GF-D8 (cell line): ENCODE measurements at places on chromosomes 6 and 20.

DNA sequence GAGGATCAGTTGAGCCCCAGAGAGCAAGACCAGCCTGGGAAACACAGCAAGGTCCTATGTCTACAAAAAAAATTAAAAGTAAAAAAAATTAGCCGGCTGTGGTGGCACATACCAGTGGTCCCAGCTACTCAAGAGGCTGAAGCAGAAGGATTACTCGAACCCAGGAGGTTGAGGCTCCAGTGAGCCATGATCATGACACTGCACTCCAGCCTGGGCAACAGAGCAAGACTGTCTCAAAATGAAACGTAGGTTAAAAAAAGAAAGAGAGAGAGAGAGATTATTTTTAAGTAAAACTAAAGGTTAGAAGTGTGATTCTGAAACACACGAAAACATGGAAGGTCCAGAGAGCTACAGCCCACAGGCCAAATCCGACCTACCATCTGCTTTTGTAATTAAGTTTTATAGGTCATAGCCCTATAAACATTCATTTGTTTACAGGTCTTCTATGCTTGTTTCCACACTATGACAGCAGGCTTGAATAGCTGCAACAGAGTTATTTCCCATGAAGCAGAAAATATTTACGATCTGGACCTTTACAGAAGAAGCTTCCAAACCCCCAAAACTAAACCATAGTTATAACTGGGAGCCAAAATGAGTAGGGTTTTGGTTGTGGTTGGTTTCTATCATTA lies 279.7 kb downstream of the GMDS start:
- no peak for DNase-seq

DNA sequence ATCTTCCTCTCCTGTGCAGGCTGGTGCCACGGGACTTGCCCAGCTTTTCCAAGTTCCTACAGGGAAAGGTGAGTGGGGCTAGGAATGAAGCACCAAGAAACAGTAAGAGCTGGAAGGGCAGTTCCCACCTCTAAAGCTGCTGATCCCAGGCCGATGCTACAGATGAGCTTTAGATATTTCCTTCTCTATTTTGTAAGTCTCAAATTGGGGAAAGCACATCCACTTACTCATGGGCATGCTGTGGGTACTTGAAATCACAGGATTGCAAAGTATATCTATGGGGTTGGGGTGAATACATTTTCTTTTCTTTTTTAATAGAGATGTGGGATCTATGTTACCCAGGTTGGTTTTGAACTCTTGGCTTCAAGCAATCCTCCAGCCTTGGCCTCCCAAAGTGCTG lies 3.1 kb downstream of the ZBTB2 start:
- DNase-seq = no peak

DNA sequence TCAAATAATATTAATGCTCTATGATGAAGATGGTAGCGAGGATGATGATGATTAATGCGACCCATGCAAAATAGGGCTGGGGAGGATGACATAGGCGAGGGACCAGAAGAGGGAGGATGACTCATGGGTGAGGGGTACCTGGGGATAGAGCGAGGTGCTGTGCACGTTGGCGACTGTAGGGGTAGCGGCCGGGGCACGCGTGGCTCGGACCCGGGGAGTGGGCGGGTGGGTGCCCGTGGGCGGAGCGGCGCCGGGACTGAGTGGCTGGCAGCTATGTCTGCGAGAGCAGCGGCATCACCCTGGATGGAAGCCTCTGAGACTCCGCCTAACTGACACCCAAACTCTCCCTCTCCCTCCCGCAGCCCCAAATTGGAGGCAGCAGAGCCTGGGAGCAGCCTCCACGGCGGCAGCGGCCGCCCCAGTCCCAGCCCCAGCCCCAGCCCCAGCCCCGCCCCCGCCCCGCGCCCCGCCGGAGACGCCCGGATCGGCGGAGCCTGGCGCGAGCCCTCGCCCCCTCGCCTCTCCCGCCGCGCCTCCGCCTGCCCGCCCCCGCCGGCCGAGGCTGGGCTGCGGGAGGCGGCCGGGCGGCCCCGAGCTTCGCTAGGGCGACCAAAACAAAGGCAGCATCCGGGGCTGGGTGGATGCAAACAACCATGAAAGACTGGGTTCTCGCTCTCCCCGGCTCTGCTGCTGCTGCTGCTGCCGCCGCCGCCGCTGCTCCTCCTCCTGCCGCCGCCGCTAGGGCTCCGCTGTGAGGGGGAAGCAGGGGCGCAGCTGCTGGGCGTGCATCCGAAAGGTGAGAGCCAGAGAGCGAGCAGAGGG lies at the start of gene RIMS1:
Gene RIMS1 (plus strand): TSS at position 367 of the 822 bp plus-strand sequence. CDS start 474 bp downstream, outside the sequence.
- no peak for DNase-seq

- no peak for DNase-seq
These were observed 100.8 kb downstream of the GRM4 start for GRCh38 chr6:34044945-34045595.

GRCh38 chr6:134341999-134342567 lies 24.2 kb upstream of the SGK1 start:
- DNase-seq = no peak

- no peak for DNase-seq
These were observed 1076.7 kb downstream of the KIF16B start for GRCh38 chr20:15496501-15497039.

- DNase-seq = no peak
These were observed 2.9 kb downstream of the ATXN1 start for GRCh38 chr6:16758163-16758975.
